ENCODE measurements at places on chromosomes 1 and 21.

DNA sequence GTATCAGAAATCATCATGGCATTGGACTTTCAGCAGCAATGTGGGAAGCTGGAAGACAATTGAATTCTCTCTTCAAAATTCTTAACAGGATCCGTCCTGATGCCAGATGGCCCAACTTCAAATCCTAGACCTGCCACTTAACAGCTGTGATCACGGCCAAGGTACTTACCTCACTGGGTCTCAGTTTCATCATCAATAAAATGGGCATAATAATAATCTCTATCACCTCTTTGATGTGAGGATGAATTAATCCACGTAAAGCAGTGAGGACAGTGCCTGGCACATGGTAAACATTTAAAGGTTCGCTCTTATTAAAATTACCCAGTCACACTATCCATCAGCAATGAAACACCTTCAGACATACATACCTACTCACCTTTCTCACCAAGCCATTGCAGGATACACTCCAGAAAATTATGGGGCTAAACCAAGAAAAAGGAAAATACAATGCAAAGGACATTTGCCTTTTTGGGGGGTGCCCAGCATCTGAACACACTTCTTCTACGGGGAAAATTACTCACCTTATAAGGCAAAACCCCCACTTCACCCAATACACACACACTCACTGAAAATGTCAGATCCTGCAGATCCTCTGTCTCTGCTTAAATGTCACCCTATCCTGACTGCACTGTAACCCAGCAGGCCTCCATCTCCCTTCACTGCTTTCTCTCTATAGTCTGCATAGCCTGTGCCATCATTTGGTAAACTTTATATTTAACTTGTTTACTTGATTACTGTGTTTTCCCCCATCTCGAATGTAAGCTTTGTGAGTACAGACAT, 21.7 kb downstream of the GLIS1 start:
- DNase-seq = no peak

GRCh38 chr1:170214117-170215032, 68.6 kb downstream of the NTMT2 start:
- no peak for DNase-seq

DNA sequence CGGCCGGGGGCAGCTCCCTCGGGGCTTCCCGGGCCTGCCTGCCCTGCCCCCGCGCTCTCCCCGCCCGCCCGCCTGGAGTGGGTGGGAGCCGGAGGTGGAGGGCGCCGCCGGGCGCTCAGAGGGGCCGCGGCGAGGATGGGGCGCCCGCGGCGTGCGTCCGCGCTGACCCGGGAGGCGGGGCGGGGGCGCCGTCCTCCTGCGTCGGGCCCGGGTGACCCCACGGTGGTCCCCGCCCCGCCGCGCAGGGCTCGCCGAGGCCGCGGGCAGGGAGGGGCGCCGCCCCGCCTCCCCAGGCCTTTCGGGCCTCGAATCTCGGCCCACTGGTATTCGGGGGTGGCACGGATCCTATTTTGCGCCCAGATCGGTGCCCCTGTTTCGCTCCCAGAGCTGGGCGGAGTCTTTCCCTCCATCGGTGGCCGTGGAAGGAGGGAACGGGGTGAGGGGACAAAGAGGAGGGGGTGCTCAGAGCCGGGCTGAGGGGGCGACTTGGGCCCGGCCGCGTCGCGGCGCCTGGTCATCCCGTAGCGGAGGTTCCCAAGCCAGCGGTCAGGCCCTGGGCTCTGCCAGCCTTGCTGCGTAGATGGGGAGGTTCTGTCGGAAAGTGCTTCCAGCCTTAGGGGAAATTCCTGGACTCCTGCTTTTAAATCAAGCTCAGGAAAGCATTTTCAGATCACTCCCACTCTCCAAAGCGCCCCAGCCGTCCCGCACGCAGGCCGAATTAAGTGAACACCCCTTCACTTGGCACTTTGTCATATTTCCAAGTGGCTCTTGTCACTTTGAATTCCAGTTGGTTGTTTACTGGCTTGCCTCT, 545 bp downstream of the PATJ start:
- no peak for DNase-seq

DNA sequence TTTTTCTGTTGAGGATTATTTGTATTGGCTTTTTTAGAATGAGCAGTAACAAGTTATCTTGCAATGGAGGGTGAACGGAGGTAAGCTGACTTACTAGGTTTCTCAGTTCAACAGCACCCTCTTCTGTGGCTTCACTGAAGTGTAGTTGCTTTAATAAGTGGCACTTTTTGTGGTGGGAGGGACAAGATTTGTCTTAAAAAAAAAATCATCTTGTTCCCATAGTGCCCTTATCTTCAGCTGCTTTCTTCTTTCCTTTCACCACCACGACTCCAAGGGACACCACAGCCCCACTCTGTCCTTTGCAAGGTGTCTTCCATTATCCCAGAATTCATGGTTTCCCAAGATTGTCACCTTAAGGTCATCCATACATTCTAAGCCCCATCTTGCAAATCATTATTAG, 92.9 kb downstream of the PIGK start:
- peak; percentile 35 for DNase-seq

GRCh38 chr1:95010158-95010557, 62.6 kb downstream of the ALG14 start:
- no peak for DNase-seq

- no peak for DNase-seq
Measured at GRCh38 chr1:245807306-245807705, 652.5 kb downstream of the KIF26B start.

DNA sequence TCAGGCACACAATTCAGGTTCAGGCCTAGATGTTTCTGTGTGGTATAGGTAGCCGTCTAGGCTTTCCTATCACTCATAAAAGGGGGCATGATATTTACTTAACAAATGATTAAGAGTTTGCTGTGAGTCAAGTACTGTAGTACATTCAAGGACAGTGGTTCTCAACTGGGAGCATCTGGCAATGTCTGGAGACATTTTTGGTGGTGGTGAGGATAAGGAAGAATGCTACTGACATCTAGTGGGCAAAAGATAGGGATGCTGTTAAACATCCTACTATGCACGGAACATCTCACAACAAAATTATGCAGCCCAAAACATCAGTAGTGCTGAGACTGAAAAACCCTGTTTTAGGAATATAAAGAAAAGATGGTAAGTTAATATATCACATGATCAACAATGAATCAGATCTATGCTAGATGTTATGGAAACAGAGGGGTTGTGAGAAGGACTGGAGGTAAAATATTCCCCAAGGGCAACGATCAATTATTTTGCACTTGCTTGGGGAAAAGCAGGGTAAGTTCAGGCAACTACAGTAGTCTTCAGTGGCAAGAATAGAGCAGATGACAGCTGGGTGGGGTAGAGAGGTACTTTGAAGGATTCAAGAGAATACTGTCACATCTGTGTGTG, 4.9 kb downstream of the DNTTIP2 start:
- no peak for DNase-seq

GRCh38 chr1:8554956-8555534, 237.1 kb downstream of the SLC45A1 start:
- no peak for DNase-seq

- no peak for DNase-seq
Measured at GRCh38 chr1:39861003-39861402, 22.3 kb downstream of the TRIT1 start.

DNA sequence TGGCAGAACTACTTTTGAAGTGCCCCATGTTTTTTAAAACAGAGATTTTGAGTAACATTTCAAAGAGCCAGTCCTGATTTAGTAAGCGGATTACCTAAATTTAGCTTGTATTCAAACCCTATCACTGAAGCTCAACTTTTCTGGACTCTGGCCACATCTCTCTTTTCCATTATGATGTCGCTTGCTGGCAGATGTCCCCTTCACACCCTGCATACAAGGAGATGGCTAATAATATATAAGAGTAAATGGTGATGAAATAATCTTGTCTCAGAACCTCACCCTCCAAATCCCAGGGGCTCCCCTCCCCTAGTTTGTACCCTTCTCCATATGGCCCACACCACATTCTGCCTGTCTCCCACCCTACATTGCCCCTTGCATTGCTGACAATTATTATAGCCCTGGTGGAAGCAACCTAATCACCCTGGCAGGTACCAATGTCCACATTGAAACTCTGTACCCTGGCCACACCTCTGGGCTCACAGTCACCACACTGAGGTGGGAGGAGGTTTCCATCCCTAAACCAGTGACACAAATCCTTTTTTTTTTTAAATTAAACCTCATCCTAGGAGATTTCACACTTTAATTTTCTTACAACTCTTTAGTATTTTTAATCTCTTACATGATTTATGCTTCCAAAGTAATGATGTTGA, 106.0 kb upstream of the SYT6 start:
- DNase-seq = no peak

- no peak for DNase-seq
Measured at GRCh38 chr1:97046765-97047420, 325.3 kb downstream of the PTBP2 start.

DNA sequence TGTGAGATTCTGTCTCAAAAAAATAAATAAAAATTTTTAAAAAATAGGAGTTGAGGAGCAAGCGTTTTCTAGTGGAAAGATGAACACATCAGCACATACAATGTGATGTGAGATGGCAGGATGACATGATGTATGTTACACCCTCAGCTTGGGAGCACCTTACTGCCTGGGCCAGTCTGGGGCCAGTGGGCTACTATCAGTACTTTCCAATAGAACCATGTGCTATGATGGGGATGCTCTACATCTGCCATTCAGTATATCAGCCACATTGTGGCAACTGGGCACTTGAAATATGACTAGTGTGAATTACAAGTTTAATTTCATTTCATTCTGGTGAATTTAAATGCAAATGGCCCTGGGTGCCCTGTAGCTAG, 156.0 kb downstream of the PGBD5 start:
- DNase-seq = no peak

GRCh38 chr1:248348475-248348874, at the start of gene OR14C36:
OR14C36 (plus strand) TSS chr1:248348775; CDS start chr1:248348775, 0 bp downstream.
- no peak for DNase-seq

- no peak for DNase-seq
Measured at GRCh38 chr1:103075316-103076000, 32.9 kb downstream of the COL11A1 start.

DNA sequence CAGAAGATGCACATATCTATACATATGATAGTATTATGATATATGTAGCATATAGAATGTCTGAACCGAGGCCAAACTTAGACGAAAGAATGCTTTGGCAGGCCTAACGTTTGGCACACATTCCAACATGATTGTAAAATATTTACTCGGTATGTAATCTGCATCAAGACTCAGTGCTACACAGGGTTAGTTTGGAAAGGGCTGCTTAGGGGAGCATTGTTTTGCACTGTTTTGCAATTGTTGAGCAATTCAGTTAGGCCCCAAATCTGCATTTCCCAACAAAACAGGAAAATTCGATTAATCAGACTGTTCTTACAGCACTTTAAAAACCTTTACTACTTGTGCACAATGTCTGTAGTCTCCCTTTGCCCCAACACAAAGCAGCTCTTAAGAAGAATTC, 216.0 kb upstream of the NEGR1 start:
- DNase-seq = no peak

DNA sequence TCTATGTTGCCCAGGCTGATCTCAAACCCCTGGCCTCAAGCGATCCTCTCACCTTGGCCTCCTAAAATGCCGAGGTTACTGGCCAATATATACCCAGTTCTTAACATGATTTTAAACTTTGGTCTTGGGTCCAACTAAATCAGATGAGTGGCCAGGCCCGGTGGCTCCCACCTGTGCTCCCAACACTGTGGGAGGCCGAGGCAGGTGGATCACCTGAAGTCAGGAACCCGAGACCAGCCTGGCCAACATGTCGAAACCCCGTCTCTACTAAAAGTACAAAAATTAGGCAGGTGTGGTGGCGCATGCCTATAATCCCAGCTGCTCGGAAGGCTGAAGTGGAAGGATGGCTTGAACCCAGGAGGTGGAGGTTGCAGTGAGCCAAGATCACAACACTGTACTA, 29.6 kb downstream of the TOMM20 start:
- no peak for DNase-seq

DNA sequence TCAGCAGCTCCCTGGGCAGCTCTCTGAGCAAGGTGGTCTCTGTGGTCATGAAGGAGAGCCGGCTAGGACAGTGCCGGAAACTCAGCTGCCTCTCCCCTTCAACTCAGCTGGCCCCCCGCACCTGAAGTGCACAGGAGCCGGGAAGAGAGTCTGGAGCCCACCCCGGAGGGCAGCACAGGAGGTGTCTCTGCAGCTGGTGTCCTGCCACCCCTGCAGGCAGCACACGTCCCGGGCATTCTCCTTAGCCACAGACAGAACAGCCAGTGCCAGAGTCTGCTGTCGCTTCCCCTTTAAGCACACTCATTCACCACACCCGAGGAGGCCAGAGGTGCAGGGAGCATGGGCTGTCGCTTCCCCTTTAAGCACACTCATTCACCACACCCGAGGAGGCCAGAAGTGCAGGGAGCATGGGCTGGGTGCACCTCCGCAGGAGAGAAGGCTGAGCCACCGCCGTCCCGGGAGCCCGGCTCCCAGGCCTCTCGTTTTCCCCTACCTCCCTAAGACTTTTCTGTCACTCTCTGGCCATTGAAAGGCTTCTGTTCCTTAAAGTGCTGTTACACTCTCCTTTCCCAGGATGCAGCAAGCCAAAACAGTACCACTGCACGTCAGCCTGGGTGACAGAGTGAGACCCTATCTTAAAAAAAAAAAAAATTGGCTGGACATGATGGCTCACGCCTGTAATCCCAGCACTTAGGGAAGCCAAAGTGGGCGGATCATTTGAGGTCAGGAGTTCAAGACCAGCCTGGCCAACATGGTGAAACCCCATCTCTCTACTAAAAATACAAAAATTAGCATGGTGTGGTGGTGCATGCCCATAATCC, 16.9 kb upstream of the SAMD11 start:
- no peak for DNase-seq

- DNase-seq = no peak
Measured at GRCh38 chr1:54409156-54410142, 3.3 kb upstream of the SSBP3 start.

- no peak for DNase-seq
Measured at GRCh38 chr1:196774603-196775002, at the start of gene CFHR3. CFHR3 (plus strand) TSS chr1:196774840; CDS start chr1:196774887, 47 bp downstream.

- DNase-seq = no peak
Measured at GRCh38 chr1:246158131-246158530, 348.9 kb downstream of the SMYD3 start.

DNA sequence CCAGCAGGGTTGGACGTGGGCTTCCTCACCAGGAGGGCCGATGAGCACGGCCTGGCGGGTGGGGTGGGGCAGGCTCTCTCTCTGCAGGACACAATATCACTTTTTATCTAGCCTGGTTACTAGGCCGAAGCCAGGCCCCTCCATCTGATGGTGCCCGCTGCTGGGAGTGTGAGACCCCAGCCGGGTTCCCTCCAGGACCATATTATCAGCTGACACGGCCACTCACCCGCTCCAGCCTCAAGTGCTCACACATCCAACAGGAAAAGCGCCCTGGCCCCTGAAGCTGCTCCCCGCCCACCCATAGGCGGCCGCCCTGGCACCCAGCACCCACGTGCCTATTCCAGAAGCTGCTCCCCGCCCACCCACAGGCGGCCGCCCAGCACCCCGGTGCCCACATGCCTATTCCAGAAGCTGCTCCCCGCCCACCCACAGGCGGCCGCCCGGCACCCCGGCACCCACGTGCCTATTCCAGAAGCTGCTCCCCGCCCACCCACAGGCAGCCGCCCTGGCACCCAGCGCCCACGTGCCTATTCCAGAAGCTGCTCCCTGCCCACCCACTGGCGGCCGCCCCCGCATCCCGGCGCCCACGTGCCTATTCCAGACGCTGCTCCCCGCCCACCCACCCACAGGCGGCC, 5.0 kb downstream of the SLC19A1 start:
- DNase-seq = no peak

GRCh38 chr1:68525781-68526180, 28.9 kb upstream of the DEPDC1 start:
- DNase-seq = no peak
